Iris pigment epithelial cell (primary cell): ENCODE measurements at places on chromosomes 7 and 10.

GRCh38 chr7:117231047-117231359, 91.9 kb downstream of the WNT2 start:
- DNase-seq = no peak

DNA sequence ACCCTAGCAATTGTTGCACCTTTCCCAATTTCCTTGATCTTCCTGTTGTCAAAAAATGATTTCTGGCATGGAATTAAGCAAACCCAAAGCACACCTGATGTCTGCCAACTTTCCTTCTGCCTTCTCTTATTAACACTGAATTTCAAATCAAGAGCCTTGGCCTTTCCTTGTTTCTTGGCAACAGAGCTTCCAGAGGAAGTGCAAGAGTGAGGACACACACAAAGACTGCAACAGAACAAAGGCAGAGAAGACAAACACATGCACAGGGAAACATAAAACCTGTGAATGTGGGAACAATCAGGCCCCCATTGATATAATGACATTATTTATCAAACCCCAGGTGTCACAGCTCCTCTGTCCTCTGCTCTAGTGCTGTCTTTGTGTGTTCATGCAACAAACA, 73.0 kb upstream of the IL6 start:
- DNase-seq = no peak

- DNase-seq = no peak
Measured at GRCh38 chr10:6054884-6055283, 7.3 kb downstream of the IL2RA start.

DNA sequence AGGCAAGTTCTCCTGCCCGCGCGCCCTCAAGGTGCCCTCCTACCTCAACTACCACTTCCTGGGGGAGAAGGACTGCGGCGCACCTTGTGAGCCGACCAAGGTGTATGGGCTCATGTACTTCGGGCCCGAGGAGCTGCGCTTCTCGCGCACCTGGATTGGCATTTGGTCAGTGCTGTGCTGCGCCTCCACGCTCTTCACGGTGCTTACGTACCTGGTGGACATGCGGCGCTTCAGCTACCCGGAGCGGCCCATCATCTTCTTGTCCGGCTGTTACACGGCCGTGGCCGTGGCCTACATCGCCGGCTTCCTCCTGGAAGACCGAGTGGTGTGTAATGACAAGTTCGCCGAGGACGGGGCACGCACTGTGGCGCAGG, 1.4 kb downstream of the FZD1 start:
- no peak for DNase-seq

DNA sequence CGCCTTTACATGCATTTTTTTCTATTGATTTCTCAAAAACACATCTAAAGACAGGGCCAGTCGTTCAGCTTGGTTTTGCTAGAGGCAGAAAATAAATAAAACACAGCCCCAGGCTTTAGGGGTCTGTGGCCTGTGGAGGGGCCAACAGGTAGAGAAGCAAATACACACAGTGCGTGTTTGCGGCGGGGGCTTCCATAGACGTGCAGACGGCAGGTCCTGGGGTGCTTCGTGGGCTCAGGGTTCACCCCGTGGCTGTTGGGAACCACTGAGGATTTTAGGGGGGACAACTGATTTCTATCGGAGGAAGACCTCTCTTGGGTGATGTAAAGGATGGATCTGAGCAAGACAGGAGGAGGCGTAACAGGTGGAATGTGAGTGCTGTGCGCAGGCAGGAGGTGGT, 445.7 kb upstream of the FOXK1 start:
- DNase-seq = no peak
